Bronchial epithelial cell (primary cell): ENCODE measurements at places on chromosomes 11 and 22.

- no peak for DNase-seq
Measured at GRCh38 chr11:129943036-129943435, 47.7 kb upstream of the NFRKB start.

GRCh38 chr11:17831228-17831627 lies 96.6 kb downstream of the KCNC1 start:
- DNase-seq, result no peak

- no peak for DNase-seq
Measured at GRCh38 chr11:30422447-30423278, 99.8 kb downstream of the ARL14EP start.

- no peak for DNase-seq
Measured at GRCh38 chr11:117188620-117189081, 10.1 kb downstream of the SIDT2 start.

- DNase-seq, result no peak
Measured at GRCh38 chr11:120859552-120860295, 164.2 kb upstream of the TBCEL start.
